ENCODE measurements at places on chromosomes 2 and 18.

DNA sequence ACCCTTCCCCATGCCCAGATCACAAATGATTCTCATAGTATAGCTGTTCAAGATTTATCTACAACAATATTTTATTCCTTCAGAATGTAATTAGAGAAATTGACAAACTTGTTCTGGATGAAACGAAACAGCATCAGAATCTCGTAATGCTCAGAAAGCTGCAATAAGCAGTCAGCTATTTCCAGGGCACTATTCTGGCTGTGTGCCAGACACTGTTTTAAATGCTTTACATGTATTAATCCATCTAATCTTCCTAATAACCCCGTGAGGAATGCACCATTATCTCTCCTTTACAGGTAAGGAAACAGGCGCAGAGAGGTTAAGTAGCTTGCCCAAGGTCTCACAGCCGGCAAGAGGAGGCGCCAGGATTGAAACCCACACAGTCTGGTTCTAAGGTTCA lies 10.1 kb upstream of the LYPD6B start:
- DNase-seq: no peak

- no peak for DNase-seq
These were observed 4.9 kb upstream of the STK11IP start for GRCh38 chr2:219592736-219593135.

DNA sequence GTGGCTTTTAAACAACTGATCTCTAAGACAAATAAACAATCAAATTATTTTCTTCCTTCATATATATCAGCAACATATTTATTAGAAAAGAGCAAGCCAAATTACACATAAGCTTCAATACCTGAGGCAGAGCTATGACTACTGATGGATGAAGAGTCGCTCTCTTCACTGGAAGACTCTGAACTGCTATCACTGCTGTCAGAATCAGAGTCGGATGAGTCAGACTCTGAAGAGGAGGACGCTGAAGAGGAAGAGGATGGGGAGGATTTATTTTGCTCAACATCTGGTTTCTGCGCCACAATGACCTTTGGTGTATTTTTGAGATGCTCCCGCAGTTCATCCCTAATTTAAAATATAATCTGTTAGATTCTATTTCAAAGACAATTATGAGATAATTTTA lies 56.7 kb downstream of the CWC22 start:
- no peak for DNase-seq

- DNase-seq: no peak
These were observed 91.7 kb upstream of the ACAA2 start for GRCh38 chr18:49904871-49905555.

GRCh38 chr2:12658310-12658945 lies 58.3 kb upstream of the TRIB2 start:
- no peak for DNase-seq

DNA sequence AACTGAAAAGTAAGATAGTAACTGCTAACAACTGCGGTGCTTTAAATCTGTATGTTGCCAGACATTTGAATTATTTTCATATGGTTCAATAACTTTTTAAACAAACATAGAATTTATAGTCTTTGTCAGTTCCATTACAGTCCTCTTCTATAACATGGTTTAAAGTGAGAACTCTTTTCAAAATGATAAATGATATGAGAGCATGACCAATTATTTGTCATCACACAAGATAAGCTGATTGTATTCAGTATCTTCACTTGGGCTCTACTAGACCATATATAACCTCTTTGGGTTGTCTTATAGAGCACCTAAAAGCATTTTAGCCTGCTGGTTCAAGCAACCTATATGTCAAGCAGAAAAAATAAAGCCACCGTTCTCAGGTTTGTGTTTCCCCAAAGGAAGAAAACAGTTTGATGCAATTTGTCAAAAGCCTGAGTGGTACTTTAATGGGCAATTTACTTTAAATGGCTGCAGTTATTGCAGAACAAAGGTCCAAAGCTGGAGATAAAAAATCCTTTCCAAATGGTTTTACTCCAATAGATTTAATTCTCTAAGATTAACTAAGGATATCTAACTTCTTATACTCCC lies 298.4 kb downstream of the FSIP2 start:
- DNase-seq: no peak

DNA sequence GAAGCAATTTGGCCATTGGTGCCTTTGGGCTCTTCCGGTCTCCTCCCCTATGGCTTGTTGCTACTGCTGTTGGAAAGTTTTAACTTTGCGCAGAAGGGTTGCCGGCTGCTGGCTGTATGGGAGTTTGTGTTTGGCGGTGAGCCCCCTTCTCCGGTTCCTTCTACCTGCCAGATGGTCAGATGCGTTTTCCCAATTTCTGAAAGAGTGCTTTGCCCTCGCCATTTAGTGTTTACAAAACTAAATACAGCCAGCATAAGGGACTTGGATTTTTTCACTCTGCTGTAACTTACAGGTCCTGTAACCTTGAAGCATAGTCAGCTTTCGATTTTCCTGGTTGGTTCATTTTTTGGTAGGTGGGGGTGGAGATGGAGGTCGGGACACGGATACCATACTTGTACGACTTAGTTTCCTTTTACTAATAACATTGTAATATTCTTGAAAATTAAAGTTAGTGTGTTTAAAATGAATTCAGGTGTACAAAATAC lies 604 bp downstream of the COQ10B start:
- peak; percentile 90 for DNase-seq

DNA sequence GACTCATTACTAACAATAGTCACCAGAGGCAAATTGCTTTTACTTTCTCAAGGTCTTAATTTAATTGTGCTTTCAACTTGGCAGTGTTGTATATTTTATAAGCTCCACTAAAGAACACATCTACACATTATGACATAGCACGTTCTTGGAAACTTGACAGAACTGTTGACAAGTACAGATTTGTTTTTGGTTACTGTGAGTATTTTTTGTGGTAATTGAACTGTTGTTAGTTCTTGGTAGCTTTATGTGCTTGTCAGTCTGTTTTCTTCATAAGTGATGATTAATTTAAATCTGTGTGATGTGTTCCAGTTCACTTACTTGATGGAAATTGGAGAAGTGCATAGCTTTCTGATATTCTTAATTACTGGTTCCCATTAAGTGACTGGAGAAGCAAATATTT lies 63.9 kb downstream of the COMMD1 start:
- no peak for DNase-seq

DNA sequence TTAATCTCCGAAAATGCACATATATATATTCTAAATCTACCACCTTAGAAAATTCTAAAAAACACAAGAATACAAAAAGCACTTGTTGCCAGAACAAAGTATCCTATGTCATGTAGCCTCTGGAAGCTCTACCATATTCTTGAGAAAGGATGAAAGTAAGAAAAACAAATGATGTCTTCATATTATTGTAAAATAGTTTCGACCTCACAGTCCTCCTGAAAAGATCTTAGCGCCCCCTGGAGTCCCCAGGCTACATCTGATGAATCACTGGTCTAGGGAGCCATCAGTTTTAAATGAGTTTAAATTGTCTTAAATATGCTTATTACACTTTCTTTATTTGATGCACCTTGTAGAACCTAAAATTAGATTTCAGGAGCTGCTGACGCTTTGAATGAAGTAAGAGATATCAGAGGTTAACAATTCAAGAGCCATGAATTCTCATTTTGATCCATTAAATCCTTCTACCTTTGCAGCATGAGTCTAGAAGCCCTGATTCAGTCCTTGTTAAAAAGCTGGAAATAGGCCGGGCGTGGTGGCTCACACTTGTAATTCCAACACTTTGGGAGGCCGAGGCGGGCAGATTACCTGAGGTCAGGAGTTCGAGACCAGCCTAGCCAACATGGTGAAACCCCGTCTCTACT lies 138.8 kb downstream of the MCFD2 start:
- DNase-seq: peak; percentile 65

- no peak for DNase-seq
These were observed 125.3 kb upstream of the APCDD1 start for GRCh38 chr18:10329101-10329500.
